ENCODE measurements at places on chromosomes 6 and 20.

GRCh38 chr20:8862092-8862491 lies 206.8 kb upstream of the PLCB4 start:
- peak; percentile 90 for DNase-seq

- DNase-seq = no peak
These were observed 227.4 kb downstream of the TMEM200A start for GRCh38 chr6:130593200-130593599.

GRCh38 chr6:137001299-137001976 lies 43.3 kb downstream of the IL20RA start:
- no peak for DNase-seq

DNA sequence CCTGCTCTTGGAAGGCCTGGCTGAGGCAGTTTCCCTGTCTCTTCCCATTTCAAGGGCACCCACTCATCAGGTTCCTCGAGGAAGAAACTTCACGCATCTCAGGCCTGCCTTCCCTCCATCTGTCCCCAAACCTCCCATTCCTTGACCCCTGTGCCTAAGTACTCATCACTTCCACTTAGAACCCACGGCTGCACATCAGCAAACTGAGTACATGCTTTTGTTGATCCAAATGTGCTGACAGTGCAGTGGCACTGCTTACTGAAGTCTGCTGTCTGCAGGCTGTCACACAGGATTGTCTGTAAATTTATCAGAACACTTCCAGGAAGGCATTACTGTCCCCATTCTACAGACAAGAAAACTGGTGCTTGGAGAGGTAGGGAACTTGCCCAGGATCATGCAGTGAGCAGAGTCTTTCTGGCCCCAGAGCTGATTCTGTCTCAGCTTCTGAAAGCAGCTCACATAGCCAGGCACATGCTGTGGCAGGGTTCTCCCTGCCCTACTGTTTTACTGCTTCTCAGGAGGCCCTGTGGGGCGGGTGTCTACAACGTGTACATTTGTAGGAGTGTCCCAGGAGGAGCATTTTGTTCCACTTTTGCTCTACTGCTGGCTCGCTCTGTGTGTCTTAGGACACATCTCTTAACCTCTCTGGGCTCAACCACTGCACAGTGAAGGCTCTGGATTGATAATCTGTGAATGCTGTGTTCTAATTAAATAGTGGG lies 64.2 kb upstream of the XRN2 start:
- DNase-seq = no peak

- DNase-seq = no peak
These were observed at the start of gene CALHM5 for GRCh38 chr6:116511424-116512110. Gene CALHM5 (plus strand): TSS chr6:116511639. CDS start chr6:116511697, 58 bp downstream.

- DNase-seq = no peak
These were observed 126.6 kb downstream of the DOK5 start for GRCh38 chr20:54601831-54602515.

DNA sequence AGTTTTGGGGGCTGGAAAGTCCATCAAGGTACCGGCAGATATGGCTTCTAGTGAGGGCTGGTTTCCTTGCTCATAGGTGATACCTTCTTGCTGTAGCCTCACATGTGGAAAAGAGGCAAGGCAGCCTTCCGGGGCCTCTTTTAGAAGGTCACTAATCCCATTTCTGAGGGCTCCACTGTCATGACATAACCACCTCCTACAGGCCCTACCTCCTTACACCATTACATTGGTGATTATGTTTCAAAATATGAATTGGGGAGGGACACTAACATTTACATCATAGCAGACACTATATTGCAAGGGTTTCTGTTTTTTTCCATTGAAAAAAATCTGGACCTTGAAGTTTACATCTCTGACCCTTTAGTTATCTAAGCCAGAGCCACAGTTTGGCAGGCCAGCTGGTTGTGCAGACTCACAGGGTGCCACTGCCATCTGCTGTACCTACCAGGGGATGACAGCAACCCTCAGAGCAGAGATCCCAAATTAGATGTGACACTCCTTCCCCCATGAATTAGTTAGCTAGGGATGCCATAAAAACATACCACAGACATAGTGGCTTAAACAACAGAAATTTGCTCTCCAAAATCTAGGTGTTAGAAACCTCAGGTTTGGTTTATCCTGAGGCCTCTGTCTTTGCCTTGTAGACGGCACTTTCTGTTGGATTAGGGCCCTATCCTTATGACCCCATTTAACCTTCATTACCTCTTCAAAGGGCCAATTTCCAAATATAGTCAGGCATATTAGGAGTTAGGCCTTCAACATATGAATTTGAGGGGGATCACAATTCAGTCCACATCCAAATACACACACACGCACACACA lies 166.4 kb upstream of the RNF217 start:
- peak; percentile 21 for DNase-seq

DNA sequence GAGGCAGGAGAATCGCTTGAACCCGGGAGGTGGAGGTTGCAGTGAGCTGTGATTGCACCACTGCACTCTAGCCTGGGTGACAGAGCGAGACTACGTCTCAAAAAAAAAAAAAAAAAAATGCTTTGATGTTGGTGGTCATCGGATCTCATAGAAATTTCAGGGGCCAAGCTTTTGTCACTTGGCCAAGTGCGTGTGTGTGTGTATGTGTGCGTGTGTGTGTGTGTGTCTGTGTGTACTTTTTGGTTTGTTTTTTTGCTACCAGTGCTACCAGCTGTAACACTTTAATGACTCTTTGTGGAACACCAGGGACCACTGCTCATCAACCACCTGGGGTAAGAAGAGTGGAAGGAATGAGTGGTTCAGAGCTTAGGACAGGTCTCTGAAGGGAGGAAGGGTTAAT lies 49.7 kb downstream of the TRAF3IP2 start:
- DNase-seq = no peak

DNA sequence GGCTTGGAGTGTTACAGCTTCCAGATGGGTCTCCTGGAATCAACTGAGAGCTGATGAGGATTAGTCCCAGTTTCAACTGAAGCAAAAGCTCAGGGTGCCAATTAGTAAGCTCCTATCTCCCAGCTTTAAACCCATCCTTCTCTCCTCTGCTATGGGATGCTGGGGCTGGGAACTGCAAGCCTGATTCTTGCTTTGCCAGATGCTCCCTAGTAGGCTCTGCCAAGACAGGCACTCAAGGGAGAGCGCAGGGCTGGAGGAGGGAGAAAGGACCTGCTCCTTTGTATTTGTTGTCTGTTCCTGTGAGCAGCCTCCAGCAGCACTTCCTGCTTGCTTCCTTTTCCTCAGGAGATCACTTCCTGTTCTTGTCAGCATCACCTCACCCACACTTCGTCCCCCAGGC lies 309.7 kb downstream of the KIF16B start:
- peak; percentile 74 for DNase-seq

DNA sequence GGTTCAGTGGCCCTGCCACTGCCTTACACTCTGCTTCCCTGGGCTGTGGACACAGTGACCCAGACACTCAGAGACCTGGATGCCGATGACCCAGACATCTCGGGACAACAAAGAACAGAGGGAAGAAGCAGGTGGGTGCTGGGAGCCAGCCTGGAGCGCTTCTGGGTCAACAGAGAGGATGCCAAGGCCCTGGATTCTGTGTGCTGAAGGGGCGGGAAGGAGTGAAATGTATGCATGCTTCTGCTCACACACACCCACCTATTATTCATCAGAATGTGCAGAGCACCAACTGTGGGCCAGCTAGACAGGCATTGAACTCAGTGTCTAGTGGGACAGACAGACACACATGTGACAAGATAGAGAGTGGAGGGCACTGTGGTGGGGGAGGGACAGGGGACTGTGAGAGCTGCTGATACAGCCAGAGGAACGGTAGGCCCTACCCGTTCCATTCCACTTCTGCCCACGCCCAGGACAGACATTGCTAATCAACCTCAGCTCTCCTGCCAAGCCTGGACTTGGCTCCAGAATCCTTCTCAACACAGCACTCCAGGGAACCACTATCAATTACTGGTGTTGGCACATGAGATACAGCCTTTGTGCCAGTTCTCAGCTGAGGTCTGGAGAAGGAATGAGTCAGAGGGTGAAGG lies 20.2 kb downstream of the KCNK15 start:
- DNase-seq = no peak

DNA sequence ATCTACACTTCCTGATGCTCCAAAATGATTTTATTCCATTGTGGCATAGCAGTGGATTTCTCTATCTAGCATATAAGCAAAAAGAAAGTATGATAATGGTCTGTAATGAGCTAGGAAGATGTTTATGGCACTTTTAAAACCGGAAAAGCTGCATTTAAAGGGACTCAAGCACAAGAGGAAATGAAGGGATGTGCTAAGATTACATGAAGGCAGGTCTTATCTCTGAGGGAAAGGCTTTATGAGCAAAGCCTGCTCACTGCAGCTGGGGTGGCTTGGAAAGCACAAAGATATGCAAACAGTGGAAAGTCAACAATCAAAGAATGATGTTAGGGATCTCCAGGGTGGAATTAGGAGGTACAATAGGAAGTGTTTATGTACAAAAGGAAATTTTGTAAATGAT lies 138.2 kb downstream of the TENT5A start:
- DNase-seq = no peak

All from NCI-H1694 treated with DMSO at 0.1 percent for 48 hours (cell line).